ENCODE measurements at places on chromosomes 2 and 18.

GRCh38 chr2:184141866-184142265, 456.5 kb upstream of the ZNF804A start:
- DNase-seq: no peak

GRCh38 chr2:50719837-50720696, 311.9 kb downstream of the NRXN1 start:
- DNase-seq: no peak

GRCh38 chr2:233838726-233839446, 15.4 kb downstream of the HJURP start:
- DNase-seq: no peak

DNA sequence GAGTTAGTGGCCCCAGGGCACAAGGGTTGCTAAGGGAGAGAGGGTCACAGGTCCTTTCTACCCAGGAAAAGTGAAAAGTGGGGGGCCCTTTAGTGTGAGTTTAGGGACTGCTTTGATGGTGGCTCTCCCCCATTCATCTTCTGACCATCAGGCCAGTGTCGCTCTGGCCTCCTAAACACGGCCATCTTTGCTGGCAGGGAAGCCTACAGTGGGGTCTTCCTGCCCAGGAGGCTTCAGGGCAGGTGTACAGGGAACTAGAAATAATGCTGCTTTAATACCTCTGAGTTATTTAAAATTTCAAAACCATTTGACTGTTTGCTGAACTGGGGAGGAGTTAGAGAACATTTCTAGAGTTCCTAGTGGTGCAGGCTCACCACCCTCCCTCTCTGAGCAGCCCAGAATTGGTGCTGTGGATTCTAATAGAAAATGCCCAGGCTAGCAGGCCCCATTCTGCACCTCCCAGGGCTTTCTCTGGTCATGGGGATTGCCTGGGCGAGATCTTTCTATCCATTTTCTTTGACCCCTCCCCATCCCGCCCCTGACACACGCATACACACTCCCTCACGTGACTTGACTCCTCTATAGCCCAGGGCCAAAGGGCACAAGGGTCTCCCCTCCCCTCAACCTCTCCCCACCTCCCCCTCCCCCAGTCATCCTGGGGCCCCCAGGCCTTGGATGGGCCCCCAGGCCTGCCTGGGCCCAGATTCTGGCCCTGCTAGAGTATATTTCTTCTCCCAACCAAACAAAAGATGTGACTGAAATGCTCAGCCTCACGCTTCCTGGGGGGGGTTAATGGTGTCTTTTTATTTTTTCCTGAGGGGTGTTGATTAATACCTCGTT, 3.1 kb downstream of the PKDCC start:
- no peak for DNase-seq

GRCh38 chr2:101560780-101561315, 85.9 kb upstream of the RFX8 start:
- DNase-seq: no peak

DNA sequence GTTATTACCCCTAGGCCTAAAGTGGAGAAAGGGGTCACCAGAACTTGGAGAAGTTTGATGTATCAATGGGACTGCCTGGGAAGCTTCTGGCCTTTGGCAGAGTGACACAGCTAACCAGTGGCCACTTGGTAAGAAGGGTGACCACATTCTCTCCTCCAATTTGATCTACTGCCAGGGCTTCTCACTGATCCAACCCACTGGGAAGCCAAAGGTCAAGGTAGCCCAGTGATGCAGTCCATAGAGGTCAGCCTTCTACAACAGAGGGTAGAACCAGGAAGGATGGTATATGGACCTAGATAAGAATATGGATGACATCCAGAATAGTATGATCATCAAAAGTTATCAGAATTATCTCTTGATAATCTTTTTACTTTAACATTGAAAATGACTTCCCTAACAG, 493.6 kb downstream of the NYAP2 start:
- DNase-seq: no peak
